Left lung (tissue), 14 donors: ENCODE measurements at places on chromosomes 12 and 14.

DNA sequence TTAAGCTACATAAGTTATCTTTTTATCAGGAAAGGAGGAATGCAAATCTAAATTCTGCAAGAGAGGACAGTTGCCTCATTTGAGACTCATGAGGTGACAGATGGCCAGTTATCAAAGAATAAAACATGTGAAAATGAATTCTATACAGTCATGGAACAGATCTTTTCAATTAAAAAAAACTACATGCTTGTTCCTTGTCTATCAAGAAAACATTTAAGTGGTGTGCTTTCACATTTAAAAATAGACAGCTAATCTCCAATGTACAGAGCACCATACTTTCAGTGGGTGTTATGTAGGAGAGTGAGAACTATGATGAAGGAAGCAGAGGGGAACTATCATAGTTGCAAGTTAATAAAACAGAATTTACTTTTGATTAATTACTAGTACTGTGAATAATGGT, 76.7 kb upstream of the TTC7B start:
- H3K27ac ChIP-seq: no peak overlapping the region
- no peak for DNase-seq
- H3K27me3 ChIP-seq: no peaks in the 10 kb centered on the region
- no peak overlapping the region for H3K4me3 ChIP-seq
- no peaks in the 10 kb centered on the region for H3K4me1 ChIP-seq
- no peaks in the 10 kb centered on the region for H3K36me3 ChIP-seq

DNA sequence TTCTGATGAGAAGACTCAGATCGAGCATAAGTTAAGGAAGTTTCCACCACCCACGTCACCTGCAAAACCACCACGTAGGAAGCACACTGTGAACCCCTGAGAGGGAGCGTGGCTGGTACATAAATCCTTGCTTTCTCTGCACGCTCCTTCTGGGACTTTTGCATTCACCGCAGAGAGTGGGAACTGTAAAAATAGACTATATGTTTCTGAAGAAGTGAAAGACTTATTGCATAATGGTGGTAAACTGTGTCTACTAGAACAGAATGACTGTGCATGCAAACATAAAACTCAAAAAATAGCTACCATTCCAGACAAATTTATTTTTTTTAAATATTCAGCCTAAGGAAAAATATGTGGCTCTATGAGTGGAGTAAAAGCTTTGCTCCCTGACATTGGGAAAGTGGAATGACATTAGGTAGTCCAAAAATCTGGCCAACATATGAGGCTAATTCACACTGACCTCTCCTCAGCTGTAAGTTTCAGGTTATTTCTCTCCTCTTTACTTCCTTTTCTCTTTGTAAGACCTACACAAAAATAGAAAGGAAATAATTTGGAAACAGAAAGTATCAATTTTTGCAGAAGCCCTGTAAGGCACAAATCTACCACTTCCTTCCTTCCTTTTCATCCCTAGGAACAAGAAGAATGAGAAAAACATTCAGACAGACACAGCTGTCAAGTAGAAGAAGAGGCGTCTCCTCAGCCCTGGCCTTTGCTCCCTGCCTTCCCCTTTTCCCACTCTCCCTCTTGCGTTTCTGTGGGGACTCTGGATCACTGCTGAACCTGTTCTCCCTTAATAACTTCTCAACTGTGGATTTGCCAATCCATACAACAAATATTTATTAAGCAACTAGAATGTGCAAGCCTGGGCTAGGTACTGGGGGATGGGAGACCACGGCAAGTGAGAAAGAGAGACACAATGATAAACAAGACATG, 264.3 kb upstream of the FOXN3 start:
- H3K27me3 ChIP-seq: no peaks in the 10 kb centered on the region
- H3K4me1 ChIP-seq: peaks cover 30% of the 10 kb centered on the region
- H3K36me3 ChIP-seq: no peaks in the 10 kb centered on the region
- H3K27ac ChIP-seq: no peak overlapping the region
- no peak for DNase-seq

- DNase-seq: no peak
- no peaks in the 10 kb centered on the region for H3K27me3 ChIP-seq
- H3K36me3 ChIP-seq: no peaks in the 10 kb centered on the region
- H3K27ac ChIP-seq: no peak overlapping the region
- H3K4me3 ChIP-seq: no peak overlapping the region
- no peaks in the 10 kb centered on the region for H3K4me1 ChIP-seq
Measured at GRCh38 chr14:54529811-54530210, 20.1 kb downstream of the CGRRF1 start.

- peak; percentile 56 for DNase-seq
- no peaks in the 10 kb centered on the region for H3K4me1 ChIP-seq
- no peak overlapping the region for H3K4me3 ChIP-seq
- no peak overlapping the region for H3K27ac ChIP-seq
- H3K27me3 ChIP-seq: peaks cover 32% of the 10 kb centered on the region
- no peaks in the 10 kb centered on the region for H3K36me3 ChIP-seq
Measured at GRCh38 chr14:93716746-93717667, 71.3 kb downstream of the PRIMA1 start.

DNA sequence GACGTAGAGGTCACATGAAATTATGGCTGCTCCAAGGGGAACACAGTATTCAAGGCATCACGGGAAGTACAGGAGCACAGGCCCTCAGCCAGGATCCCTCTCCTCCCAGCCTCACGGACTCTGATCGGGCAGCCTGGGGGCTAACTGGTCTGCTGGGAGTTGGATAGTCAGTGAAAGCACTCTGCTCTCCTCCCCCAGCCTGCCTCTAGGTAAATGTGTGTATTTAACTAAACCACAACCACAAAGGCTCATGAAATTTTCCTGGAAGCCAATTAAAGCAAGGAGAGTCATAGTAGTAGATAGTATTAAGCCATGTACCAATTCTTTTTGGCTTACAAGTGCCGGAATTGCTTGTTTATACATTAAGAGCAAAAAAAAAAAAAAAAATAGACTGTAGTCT, 254.3 kb downstream of the MSRB3 start:
- no peaks in the 10 kb centered on the region for H3K4me1 ChIP-seq
- H3K36me3 ChIP-seq: no peaks in the 10 kb centered on the region
- no peak overlapping the region for H3K27ac ChIP-seq
- H3K27me3 ChIP-seq: no peaks in the 10 kb centered on the region

GRCh38 chr14:99842141-99842540, 48.9 kb downstream of the EML1 start:
- peaks cover 16% of the 10 kb centered on the region for H3K4me1 ChIP-seq
- H3K4me3 ChIP-seq: no peak overlapping the region
- no peak overlapping the region for H3K27ac ChIP-seq
